ENCODE measurements at places on chromosomes 11 and 22.

DNA sequence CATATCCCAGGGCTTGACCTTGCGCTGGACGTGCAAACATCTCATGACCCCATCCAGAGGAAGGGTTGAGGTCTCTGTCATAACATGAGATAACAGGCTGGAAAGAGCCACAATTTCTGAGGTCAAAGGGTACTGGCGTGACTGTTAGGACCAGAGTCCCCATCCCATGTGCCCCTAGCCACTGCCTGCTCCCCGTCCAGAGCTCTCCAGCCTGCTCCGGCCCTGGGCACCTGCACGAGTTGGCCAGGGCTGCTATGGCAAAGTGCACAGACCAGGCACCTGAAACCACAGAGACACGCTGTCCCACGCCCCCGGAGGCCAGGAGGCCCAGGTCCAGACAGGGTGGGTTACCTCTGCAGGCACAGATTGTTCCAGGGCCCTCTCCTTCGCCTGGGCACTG lies 58.9 kb downstream of the SHANK2 start:
- no peak for DNase-seq

- no peak for DNase-seq
Observed at GRCh38 chr11:70491696-70492472, 93.6 kb downstream of the CTTN start.

DNA sequence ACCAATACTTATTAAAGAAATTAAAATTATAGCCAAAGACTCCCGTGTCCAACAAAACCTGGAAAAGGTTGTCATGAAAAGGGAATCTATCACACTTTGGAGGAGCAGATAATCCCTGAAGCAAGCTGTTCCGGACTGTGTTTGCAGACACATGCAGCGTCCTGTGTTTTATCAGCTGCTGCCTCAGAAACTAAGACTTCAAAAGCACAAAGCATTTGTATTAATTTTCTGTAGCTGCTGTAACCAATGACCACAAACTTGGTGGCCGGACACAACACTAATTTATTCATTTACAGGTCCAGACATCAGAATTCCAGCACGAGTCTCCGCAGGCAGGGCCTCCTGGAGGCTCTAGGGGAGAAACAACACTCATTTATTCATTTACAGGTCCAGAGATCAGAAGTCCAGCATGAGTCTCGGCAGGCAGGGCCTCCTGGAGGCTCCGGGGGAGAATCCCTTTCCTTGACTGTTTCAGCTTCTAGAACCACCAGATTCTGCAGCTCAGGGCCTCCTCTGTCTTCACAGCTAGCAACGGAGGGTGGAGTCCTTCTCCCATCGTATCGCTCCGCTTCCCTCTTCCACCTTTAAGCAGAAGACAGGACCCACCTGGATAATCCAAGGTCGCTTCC lies 465.3 kb downstream of the BRD1 start:
- no peak for DNase-seq

- DNase-seq, result no peak
Observed at GRCh38 chr11:73743045-73743444, 17.8 kb downstream of the RAB6A start.

- DNase-seq, result no peak
Observed at GRCh38 chr11:17418444-17419081, 30.1 kb upstream of the KCNJ11 start.
